ENCODE measurements at places on chromosomes 5 and 9.

- DNase-seq, result no peak
Observed at GRCh38 chr9:115495052-115495635, 377.2 kb upstream of the TNC start.

GRCh38 chr5:34519489-34520220, 136.5 kb upstream of the RAI14 start:
- DNase-seq, result no peak

DNA sequence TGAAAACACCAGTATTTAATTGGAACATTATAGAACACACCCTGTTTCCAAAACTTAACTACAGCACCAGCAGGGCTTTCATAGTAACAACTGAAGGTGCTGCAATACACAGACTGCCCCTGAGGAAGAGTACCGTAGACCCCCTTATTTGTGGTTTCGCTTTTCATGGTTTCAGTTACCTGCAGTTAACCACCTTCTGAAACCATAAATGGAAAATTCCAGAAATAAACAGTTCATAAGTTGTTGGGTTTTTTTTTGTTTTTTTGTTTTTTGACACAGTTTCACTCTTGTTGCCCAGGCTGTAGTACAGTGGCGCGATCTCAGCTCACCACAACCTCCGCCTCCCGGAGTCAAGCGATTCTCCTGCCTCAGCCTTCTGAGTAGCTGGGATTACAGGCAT, 9.5 kb upstream of the GLDC start:
- DNase-seq, result no peak

DNA sequence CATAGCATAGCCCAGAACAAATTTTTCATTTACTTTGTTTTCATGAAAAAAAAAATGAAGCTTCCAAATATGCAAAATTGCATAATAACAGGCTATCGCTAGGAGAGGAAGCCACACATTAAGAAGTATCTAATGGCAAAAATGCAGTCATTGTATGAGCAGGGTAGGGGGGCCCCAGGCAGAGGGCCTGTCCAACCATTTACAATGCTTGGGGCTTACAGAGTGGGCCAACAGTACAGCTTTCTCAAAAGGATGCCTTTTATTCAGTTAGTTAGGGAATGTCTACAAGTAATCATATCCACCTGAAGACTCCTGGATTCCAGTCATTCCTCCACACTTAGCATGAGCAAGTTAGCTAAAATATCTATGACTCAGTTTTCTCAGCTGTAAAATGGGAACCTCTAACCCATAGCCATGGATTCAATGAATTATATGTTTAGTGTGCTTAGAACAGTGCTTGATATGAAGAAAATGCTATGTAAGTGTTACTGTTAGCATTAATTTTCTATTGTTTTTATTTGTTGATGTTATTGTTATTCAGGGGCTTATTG, 117.7 kb downstream of the GAS1 start:
- no peak for DNase-seq

- DNase-seq, result no peak
Observed at GRCh38 chr5:83559118-83559785, 87.7 kb downstream of the VCAN start.

DNA sequence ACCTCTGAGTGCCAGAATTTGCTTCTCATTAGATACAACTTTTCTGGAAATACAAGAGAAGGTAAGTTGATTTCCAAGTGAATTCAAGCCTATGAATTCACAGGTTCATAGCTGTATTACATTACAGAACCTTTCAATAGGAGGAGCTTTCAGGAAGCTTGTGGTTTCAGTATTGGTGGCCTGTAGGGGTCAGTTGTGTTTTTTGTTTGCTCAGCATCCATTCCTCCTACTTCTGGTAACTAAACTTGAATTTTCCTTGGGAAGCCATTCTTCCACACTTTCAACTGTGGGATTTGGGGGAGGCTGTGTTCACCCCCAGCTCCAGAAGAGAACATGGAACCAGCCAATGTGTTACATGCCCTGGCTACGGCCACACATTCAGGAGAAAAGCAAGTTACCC, 5.6 kb upstream of the CYSTM1 start:
- no peak for DNase-seq

- no peak for DNase-seq
Observed at GRCh38 chr5:12557012-12557411, 652.8 kb upstream of the CTNND2 start.

DNA sequence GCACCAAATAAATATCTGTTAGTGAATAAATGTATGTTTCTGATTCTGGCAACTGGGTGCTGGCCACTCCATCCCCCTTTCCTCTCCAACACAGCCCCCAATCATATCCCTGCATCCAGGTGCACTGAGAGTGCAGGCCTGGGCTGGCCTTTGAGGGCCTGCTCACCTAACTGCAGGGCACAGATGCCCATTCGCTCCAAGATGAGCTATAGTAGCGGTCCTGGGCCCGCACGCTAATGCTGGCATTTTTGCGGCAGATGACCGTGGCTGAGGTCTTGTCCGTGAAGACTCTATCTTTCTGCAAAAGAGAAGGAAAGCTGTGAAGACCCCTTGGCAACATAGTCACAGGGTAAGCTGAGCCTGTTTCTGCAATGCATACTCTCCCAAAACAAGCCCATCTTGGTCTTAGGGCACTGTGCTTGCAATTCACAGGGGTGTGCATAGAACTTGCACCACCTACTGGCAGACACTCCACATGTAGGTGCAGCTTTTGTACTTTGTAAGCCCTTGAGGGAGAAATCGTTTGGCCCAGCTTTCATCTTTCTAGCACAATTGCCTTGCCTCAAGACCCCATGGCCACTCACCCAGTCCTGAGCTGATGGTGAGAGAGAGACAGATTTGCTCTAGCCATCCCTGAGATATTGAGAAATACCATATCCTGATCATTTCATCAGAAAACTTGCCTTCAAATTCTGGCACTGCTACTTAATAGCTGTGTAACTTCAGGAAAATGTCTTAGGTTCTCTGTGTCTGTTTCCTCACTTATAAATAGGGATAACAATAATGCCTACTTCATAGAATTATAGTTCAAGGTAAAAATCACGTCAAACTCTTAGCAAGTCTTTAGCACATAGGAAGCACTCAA, 13.5 kb downstream of the IL12B start:
- peak; percentile 56 for DNase-seq

DNA sequence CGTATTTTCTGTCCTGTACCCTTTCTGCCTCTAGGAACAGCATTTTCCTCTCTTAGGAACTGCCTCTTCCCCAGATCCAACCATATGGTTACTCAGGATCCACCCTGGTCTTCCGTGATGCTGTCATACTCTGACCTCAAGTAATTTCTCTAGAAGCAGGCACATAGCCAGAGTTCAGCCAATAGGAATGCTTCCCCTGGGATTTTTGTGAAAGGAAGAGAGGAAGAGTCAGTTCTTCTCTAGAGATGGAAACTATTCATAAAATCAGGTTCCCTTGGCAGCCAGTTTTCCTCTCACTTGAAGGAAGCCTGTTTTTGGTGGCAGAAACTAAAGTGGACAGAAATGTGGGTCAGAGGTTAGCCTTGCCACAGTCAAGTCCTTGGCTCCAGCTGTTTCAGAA, 400.1 kb upstream of the PCSK5 start:
- DNase-seq, result no peak
